Activated CD4-positive, alpha-beta memory T cell treated with anti-CD3 and anti-CD28 coated beads for 36 hours (primary cell): ENCODE measurements at places on chromosomes 2 and 18.

DNA sequence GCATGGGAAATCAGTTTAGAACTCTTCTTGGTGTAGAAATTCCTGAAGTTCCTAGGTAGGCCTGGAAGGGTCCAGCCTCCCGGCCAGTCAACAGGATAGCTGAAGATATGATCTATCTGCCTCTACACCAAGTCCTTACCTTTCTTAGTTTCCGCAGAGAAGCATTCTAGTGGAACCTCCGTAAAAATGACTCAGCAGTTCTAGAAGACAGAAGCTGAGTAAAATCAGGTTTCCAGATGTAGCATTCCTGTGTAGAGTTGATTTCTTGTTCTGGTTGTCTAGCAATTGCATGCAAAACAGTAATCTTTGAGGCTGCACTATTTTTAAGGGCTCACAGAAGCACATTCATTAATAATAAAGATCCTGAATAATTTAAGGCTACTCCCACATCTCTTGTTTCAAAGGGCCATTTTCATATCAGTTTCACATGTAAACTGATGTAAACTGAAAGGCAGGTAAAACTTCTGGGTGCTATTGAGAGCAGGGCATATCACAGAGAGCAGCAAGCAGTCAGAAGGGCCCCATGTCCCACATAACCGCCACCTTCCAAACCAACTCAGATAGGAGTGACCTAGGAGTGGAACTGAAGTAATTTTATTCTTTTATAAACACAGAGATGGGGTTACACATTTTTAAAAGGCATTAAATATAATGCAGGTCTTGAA is 3.2 kb upstream of the DYTN start:
- no peak for DNase-seq

DNA sequence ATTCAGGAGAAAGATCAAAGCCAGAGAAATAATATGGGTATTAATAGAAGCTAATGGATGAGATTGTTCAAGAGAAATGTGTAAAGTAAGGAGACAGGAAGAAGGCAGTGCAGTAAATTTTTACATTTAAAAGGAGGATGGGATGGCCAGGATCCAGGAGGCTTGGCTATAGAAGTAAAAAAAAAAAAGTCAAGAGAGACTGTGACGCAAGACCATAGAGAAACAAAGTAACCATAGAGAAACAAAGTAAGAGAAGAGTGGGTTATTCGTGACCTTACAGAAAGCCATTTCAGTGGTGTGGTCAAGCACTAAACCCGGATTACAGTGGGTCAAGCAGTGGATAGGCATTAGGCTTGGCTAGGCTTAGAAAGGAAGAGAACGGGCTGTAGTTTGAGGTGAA is 10.5 kb upstream of the FAM171B start:
- no peak for DNase-seq

GRCh38 chr2:83176539-83176938 is 1282.5 kb downstream of the SUCLG1 start:
- no peak for DNase-seq

DNA sequence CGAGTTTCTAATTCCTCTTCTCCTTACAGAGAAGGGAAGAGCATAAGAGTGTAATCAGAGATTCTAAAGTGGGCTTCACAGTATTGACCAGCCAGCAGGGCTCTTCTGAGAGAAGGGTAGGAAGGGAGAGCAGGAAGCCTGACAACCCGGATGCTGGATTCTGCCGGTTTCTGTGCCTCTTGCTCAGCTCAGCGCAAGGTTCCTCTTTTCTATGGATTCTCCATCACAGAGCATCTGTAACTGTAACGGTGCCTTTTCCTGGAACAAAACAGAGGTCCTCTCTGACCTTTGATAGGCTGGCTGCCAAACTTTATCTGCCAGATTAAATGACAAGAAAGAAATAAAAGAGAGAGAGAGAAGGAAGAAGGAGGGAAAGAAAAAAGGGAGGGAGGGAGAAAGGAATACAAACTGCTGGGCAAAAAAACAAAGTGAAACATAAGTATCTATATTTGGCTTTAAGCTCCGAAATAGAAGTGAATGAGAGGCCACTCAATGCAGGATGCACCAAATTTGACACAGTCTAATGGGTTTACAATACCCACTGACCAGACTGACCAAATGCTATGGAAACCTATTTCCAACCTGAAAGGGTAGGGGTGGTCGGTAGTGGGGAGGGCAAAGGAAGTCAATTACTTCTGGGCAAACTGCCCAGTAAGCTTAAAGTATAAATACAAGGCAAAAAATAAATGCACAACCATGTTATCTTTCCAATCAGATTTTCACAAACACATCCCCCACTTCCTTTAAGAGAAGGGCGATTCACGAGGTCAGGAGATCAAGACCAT is 59.2 kb downstream of the PIEZO2 start:
- DNase-seq, result no peak

- no peak for DNase-seq
These were observed 11.1 kb upstream of the NT5DC4 start for GRCh38 chr2:112709703-112710102.

GRCh38 chr2:237614151-237614720 is 13.2 kb upstream of the LRRFIP1 start:
- no peak for DNase-seq

- DNase-seq, result no peak
These were observed 27.1 kb downstream of the SH2D6 start for GRCh38 chr2:85445316-85446295.

DNA sequence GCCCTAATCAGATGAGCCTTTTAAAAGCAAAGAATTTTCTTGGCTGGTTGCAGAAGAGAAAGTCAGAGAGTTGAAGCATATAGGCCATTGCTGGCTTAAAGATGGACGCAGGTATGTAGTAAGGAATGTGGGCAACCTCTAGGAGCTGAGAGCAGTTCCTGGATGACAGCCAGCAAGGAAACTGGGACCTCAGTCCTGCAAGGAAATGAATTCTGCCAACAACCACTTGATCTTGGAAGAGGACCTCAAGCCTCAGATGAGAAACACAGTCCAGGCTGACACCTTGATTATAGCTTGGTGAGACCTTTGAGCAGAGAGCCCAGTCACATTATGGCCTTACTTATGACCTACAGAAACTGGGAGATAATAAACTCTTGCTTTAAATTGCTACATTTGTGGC is 15.7 kb downstream of the PHOSPHO2 start:
- DNase-seq, result no peak

DNA sequence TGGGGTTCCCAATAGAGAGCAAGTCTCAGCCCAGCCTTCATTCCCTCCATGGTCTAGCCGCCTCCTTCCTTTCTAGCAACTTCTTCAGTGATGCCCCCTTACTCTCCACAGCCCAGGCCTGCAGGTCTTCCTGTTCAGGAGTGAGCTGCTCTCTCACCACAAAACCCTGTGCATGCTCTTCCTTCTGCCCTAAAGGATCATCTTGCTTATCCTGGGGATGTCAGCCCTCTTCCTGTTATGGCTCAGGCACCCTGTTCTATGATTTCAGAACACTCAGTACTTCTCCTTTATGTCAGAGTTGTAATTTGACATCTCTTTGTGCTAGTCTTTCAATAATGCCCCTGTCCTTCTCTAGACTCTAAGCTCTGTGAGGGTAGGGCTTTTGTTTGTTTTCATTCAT is 19.4 kb downstream of the TMEM178A start:
- no peak for DNase-seq
